ENCODE measurements at places on chromosomes 3 and 15.

GRCh38 chr15:91017716-91018115, 4.7 kb downstream of the VPS33B start:
- DNase-seq: no peak

DNA sequence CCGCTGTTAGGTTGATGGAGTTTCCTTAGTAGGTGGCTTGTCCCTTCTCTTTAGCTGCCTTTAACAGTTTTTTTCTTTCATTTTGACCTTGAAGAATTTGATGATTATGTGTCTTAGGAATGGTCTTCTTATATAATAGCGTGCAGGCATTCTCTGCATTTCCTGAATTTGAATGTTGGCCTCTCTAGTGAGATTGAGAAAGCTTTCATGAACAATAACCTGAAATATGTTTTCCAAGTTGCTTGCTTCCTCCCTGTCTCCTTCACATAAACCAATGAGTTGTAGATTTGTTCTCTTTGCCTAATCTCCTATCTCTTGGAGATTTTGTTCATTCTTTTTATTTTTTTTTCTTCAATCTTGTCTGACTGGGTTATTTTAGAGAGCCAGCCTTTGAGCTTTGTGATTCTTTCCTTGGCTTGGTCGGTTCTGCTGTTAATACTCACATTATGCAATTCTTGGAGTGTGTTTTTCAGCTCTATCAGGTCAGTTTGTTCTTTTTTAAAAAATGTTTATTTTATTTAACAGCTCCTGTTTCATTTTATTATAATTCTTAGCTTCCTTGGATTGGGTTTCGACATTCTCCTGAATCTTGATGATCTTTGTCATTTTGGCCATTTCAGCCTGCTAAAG, 627.9 kb downstream of the SI start:
- DNase-seq: no peak

DNA sequence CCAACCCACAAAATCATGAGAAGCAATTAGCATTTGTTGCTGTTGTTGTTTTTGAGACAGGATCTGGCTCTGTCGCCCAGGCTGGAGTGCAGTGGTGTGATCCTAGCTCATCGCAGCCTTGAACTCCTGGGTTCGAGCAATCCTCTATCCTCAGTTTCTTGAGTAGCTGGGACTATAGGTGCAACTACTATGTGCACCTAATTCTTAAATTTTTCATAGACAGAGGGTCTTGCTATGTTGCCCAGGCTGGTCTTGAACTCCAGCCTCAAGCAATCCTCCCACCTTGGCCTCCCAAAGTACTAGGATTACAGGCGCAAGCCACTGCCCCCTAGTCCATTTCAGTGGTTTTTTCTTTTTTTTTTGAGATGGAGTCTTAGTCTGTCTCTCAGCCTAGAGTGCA, 18.3 kb downstream of the PARP16 start:
- no peak for DNase-seq

GRCh38 chr15:65081758-65082157, 5.2 kb downstream of the KBTBD13 start:
- DNase-seq: peak; percentile 17

GRCh38 chr3:30081904-30082303, 524.5 kb upstream of the TGFBR2 start:
- DNase-seq: peak; percentile 12

DNA sequence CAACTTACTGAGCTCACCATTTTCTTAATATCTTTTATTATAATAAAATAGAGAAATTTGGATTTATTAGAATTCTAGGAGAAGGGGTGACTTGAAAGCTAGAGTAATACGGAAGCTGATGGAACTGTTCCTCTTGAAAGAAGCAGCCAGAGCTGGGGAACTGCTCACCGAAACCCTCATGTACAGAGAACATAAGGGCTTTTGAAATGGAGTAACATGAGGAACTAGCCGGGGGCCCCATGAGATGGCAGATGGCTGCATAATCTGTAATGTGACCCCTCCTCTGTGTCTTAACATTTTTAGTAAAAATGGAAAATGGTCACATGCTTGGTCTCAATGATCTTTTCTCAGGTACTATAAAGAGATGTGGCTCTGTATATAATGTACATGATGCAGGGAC, 15.7 kb upstream of the DYNC1LI1 start:
- no peak for DNase-seq

DNA sequence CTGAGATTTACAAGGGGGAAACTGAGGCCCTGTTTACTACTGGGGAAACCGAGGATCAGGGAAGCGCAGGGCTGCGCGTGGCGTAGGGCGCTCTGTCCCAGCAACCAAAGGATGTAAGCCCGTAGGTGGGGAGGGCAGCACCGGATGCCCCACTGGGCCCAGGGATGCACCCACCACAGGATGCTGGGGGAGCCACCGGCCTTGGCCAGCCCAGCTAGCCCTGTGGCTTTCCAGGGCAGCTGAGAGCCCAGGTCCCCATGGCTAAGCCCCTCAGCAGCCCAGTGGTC, 33.4 kb downstream of the RPN1 start:
- no peak for DNase-seq

GRCh38 chr15:50256188-50257041, 9.1 kb downstream of the HDC start:
- peak; percentile 77 for DNase-seq

DNA sequence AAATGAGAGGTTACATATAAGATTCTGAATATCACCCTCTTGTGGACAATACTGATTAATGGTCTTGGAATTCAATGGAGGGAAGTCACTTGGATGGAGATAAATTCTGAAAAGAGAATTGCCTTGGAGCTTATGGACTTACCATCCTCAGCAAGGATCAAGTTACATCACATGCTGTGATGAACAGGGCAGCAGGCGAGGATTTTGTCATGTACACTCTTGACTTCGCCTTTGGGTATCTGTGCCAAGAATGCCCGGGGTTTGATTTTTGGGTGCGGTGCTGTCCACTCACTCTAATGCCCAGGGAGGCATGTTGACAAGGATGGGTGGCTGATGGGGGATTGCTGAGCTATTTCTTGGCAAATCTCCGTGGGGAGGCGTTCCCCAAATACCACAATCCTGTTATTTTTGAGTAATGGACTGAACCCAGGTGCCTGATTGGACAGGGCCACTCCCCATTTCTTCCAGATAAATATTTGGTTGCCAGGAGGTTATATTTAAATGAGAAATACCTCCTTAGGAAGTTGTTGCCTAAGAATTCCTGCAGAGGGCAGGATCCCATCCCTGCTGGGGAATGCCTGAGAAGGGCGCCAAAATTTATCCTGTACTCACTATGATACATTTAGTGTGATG, 96.3 kb downstream of the TPRG1 start:
- peak; percentile 88 for DNase-seq

GRCh38 chr3:196813903-196814302, 53.8 kb upstream of the SENP5 start:
- DNase-seq: peak; percentile 44

DNA sequence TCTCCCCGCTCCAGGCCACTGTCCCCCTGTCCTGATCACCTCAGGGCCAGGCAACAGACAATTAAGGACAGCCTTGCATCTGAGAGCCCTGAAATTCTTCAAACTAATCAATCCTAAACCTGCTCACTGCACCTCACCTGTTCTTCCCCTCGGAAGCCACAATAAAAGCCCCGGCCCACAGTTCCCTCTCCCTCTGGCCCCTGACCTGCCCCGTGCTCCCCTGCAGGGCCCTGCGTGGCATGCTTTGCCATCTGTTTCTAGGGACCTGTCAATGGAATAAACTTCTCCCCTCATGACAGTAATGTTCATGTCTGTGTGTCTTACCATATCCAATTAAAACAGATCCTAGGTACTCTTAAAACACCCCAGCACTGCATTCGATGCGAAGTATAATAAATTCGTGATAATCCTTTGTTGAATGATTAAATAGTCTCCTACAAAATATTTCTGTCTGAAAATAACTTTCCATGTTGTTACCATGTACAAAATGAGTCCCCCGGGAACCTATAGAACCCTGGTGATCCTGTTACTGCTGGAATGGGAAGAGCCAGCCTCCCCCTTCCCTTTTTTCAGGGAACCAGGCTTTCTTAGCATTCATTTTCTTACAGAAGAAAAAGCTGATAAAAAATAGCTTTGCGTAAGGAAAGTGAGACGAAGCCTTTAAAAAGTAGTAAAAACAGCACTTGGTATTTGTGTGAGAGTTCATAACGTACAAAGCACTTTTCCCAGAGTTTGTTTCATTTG, 59.0 kb downstream of the ABTB1 start:
- DNase-seq: no peak

GRCh38 chr15:45265506-45265905, 13.5 kb downstream of the SLC28A2 start:
- peak; percentile 55 for DNase-seq

GRCh38 chr3:55445551-55445950, 41.6 kb downstream of the WNT5A start:
- no peak for DNase-seq

- no peak for DNase-seq
Observed at GRCh38 chr3:133884054-133884886, 11.4 kb downstream of the RAB6B start.

- peak; percentile 44 for DNase-seq
Observed at GRCh38 chr15:50066202-50066601, 52.8 kb downstream of the ATP8B4 start.

GRCh38 chr3:45984331-45985312, 11.0 kb downstream of the FYCO1 start:
- DNase-seq: no peak

- no peak for DNase-seq
Observed at GRCh38 chr3:196642434-196642833, 2.9 kb downstream of the NRROS start.

DNA sequence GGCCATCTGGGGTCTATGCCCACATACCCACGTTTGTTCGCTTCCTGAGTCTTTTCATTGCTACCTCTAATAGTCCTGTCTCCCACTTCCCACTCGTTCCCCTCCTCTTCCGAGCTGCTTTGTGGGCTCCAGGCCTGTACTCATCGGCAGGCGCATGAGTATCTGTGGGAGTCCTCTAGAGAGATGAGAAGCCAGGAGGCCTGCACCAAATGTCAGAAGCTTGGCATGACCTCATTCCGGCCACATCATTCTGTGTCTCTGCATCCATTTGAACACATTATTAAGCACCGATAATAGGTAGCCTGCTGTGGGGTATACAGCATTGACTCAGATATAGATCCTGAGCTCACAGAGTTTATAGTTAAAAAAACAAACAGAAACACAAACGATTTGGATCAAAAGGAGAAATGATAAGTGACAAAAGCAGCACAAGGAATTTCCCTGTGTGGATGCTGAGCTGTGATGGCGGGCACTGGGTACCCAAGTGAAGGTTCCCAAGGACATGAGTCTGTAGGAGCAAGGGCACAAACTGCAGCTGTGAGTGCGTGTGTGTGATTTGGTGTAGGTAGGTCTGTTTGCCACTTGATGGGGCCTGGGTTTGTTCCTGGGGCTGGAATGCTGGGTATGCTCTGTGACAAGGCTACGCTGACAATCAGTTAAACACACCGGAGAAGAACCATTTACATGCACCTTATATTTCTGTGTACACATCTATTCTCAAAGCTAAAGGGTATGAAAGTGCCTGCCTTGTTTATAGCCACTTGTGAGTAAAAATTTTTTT, 35.9 kb downstream of the NR1I2 start:
- DNase-seq: no peak

DNA sequence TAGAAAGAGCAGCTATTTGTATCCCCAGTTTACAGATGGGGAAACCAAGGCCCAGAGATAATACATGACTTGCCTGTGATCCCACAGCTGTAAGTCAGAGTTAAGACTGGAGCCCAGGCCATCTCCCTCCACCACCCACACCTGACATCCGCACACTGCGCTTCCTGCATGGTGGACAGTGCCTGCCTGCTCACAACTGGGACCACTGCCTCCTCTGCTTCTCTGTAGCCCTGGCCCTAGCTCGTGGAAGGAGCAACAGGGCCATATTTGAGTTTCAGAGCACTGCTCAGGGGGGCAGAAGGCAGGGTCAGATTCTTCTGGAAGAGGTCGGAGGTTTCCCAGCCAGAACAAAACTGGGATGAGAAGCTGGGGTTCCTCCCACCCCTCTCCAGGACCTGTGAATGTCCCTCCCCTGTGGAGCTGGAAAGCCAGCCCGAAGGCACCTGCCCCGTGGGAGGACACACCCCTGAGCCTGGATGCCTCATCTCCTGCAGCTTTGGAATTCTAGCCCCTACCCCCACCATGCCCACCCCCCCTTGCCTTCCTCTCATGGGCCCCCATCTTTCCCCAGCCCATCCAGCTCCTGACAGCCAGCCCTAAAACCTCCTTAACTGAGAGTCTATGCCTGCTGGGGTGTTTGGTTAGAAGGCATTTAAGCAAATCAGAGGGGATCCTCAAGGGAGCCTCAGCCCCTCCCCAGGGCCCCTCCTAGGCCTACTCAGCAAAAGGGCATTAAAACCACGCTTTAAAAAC, 100.1 kb downstream of the TPRA1 start:
- no peak for DNase-seq

DNA sequence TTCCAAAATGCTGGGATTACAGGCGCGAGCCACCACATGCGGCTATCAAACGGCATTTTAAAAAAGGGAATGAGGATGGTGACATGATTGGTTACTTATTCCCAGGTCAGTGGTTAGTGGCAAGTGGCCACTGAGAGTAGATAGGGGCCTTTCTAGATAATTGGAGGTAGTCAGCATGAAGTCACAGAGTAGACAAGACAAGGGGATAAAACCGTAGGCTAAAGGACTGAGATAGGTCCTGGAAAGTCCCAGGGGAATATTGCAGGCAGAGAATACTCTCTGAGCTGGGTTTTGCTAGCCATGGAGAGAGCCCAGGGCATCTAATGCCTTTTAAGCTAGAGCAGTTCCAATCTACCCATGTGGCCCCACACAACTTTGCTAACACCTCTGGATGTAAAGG, 52.2 kb downstream of the KCNAB1 start:
- no peak for DNase-seq

DNA sequence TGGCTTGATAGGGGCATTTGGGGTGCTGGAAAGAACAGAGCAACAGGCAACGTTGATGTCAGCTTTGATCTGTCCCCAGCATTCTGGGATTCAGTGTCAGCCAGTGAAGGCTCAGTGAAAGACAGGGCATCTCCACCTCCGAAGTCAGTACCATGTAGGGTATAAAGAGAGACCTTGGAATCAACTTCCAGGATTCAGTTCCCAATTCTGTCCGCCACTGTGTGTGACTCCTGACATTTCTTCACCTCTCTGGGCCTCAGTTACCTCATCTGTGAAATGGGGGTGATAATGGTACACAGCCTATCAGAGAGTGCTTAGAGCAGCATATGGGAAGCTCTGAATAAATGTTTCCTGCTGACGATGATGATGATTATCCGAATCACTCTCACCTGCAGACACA, 55.6 kb upstream of the FLNB start:
- no peak for DNase-seq

DNA sequence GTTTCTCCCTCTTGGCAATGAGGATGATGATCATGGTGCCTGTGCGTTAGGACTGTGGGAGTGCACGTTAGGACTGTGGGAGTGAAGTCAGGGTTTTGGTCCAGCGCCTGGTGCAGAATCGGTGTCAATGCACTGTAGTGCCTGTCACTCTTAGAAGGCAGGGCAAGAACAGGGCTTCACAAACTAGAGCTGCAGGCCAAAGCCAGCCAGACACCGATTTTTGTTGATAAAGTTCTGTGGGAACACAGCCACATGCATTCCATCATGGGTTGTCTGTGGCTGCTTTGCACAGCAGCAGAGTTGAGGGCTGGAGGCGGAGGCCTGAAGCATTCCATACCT, 32.6 kb upstream of the NR2C2 start:
- no peak for DNase-seq
